ENCODE measurements at places on chromosomes 5 and 9.

- DNase-seq: no peak
These were observed 12.6 kb downstream of the PDE6A start for GRCh38 chr5:149931992-149932436.

DNA sequence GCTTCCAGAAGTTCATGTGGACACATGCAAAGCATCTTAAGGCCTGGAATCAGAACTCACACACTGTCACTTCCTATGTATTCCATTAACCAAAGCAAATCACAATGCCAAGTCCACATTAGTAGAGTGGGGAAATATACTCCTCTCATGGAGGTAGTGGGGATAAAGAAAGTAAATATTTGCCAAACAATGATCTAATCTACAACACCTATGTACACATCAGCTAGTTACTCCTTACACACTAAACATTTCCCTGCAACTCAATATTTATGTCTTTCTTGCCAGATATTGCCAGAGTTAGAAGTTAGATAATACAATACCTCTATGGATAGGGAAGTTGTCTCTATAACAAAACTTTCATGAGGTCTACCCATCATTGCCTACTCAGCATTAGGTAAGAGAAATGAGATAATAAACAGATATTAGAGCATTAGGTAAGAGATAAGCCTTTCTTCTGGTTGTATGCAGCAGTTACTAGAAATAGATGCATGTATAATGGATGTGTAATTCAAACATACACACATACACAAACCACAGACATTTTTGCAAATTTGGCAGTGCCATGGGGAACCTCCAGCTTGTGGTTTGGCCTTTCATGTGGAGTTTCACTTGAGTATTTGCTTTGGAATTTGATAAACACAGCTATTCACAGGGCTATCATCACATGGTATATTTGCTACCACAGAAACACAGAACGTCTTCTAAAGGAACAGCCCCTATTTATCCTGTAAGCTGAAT is 196.5 kb downstream of the TLE1 start:
- DNase-seq: no peak

DNA sequence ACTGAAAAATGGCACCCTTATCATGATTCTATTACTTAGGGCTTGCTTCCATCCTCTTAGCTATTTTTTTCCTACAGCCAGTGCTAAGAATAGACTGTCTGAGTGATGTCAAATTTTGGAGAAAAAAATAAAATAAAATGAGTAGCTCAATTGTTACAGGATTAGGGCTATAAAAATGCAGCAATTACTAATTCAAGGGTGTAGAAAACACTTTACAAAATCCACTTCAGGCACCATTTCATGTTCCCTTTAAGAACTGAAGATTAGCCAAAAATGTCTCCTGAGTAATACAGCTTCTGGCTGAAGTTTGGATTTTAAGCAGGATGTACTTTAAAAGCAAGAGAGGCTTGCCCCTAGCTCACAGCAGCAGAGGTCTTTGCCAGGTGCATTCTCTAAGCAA is 240.5 kb upstream of the IRX1 start:
- DNase-seq: no peak

GRCh38 chr5:66273121-66273520 is 129.0 kb downstream of the SREK1 start:
- no peak for DNase-seq

DNA sequence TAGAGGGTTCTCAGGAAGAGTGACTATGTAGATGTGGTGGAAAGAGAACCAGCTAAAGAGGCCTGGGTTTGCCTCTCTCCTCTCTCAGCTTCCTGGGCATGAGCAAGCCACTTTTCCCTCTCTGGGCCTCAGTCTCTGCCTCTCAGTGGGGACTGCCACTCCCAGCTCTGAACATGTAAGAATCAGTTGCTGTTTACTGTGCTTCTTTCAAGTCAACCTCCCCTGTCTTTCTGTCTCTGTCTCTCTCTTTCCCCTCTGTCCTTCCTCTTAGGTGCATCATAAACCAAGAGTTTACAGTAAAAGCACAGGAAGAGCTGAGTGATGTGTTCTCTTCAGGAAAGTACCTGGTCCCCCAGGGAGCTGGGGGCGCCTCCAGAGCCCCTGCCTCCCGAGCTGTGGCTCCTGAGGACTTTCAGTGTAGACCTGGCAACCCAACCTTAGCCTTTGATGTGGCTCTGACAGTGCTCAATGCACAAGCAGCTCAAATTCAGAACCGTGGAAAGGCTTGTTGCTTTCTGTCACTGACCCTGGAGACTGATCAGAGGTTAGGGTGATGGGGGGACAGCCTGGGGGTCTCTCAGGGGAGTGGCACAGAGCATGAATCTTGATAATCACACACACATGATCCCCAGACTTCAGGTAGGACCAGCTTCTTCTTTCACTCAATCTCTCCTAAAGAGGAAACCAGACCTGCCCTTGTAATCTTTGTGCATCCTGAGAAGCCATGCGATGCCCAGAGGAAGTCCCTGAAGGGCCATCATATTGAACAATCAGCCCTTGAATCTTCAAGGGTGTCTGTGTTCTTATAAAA is 59.4 kb upstream of the TNFSF8 start:
- no peak for DNase-seq

- DNase-seq: no peak
These were observed 112.3 kb downstream of the SLC28A3 start for GRCh38 chr9:84228130-84228720.

DNA sequence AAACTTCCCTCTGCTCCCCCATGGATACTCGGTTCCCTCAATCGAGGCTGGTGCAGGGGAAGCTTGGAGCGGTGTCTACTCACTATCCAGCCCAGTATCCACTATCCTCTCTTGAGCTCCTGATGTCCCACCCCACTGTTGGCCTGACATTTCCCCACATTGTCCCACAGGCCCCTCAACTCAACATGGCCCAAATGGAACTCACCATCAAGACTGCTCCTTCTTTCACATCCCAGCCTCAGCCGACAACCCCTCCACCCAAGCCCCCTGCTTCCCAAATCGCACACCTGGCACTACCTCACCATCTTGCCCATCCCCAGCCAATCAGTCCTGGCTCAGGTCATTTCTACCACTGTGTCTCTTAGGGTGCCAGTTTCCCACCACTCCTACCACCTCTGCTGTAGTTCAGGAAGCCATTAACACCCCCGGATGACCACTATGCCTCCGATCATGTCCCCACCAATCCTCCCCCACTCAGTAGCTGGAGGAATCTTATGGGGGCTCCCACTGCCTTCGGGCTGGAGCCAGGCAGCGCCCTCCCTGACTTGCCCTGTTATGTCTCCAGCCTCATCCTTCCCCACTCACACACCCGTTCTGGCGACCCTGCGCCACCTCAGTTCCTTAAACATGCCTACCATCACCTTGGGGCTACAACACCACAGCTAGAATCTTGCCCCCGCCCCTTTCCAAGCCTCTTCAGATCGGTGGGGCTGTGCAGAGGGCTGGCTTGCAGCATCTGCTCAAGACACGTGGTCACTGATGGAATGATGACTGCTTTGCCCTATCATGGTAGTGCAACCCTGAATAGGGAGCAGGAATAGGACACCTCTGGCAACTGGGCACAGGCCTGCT is 273.6 kb downstream of the FSTL4 start:
- no peak for DNase-seq

- DNase-seq: no peak
These were observed 762.3 kb downstream of the PRELID2 start for GRCh38 chr5:145072889-145073288.

GRCh38 chr5:42522783-42523182 is 99.5 kb downstream of the GHR start:
- no peak for DNase-seq

- DNase-seq: no peak
These were observed 323.4 kb downstream of the PSAT1 start for GRCh38 chr9:78620303-78620702.

- DNase-seq: no peak
These were observed 235.5 kb upstream of the ACTBL2 start for GRCh38 chr5:57718155-57718554.

DNA sequence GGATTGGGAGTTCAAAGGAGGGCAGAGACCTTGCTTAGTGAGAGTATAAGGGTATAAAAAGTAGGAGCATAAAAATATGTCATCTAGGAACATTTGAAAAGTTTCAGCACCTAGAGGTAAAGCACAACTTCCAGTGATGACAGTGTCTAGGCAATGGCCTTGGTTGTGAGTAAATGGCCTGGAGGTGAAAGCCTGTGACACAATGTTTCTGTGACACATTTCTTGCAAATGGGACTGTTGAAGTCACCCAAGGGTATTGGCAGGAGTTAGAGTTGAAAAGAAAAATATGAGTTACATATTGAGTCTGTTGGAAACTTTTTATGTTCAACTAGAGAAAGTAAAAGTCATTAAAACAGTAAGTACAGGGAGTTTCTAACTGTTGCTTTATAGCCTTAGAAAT is 14.8 kb downstream of the C5orf47 start:
- no peak for DNase-seq

GRCh38 chr9:89525446-89526374 is 27.8 kb upstream of the SEMA4D start:
- no peak for DNase-seq

- DNase-seq: peak; percentile 39
These were observed 2.7 kb downstream of the LARP1 start for GRCh38 chr5:154757814-154758406.

GRCh38 chr5:173304591-173304988 is 23.6 kb downstream of the STC2 start:
- no peak for DNase-seq

DNA sequence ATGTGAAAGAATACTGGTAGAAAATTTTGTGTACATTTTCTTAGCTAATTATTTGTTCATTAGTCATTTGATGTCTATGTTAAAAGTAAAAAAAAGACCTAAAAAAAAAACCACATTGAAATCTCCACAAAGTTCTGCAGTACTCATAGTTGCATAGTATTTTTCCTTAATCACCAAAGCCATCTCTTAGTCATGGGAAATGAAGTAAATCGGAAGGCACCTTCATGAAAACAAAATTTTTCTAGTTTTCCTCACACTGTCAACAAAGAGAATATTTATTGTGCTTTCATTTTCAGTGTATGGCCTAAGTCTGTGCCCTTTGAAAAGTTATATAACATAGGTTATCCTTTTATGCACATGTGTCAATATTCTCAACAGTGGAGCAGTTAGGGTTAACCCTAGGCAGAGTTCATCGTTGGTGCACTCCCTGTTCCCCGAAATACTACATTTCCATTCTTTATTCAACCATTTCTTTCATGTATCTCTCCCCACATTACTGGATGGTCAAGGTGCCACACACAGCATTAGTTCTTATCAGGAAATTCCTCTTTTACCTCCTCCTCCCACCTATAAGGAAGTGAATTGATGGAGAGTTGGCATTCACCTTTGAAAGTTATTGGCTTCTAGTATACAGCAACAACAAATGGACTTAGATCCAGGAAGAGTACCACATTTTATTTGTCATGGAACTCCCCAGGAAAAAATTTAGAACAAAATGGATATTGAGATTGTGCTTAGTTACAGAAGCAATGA is 93.1 kb downstream of the NUDT12 start:
- DNase-seq: no peak

- no peak for DNase-seq
These were observed 39.9 kb upstream of the SEMA6A start for GRCh38 chr5:116614603-116614920.

GRCh38 chr9:89553451-89554010 is 51.3 kb upstream of the GADD45G start:
- no peak for DNase-seq

DNA sequence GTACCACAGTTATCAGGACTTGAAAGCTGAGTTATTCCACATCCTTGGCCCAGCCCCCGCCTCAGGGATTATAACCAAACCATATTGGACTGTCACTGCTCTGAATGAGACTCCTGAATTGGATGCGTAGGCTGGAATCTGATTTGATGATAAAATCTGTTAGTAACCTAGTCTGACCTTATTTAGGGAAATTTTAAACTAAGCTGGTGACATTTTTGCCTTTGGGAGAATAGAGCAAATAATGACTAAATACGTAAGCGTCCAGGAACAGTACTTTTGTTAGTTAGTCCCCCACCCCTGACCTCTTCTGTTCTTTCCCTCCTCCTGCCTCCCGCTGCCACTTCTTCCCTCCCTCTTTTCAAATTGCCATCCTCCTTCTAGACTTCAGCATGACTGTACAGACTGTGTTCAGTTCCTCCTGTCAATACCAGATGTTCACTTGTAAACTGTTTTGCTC is 92.6 kb downstream of the TLE4 start:
- no peak for DNase-seq

GRCh38 chr5:156479849-156480248 is 152.9 kb downstream of the SGCD start:
- DNase-seq: no peak

DNA sequence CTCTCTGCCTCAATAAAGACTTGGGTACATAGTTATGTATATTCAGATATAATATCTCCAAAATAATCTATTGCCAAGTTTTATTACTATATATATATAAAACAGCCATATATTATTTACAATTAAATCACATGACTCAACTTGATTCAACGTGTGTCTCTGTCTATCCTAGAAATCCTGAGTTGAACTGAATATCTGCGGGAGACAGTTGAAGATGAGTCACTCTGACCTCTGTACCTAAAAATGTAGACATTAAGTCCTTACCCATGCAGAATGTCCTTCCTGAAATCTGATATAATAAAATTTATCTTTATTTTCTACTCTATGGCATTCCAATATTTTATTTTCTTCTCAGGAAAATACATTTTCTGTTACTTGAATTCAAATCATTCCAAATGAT is 218.2 kb upstream of the PRDM9 start:
- DNase-seq: no peak

GRCh38 chr5:154755361-154756008 is at the start of gene LARP1:
Gene LARP1, plus strand, starts transcription at chr5:154755377. Its CDS starts 381 bp downstream, at chr5:154755758.
- DNase-seq: no peak

DNA sequence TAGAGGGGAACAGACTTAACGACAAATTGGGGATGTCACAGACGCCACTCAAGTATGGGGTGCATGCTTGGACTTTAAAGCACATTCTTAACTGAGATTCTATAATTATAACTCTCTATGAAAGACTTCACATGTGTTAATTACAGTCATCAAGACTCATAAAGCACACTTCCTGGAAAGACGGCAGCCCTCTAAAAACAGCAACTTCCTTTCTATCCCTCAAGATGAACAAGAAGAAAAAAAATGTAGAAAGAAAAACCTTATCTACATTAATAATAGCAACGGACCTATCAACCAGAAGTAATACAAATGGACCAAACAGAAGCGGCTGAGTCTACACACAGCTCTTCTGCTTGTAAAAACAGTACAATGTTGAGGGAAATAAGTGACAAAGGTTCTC is 21.2 kb downstream of the GNAQ start:
- no peak for DNase-seq

- DNase-seq: peak; percentile 91
These were observed 61.4 kb downstream of the PCDH1 start for GRCh38 chr5:141816598-141817399.

GRCh38 chr9:133160742-133161546 is 2.8 kb downstream of the GBGT1 start:
- peak; percentile 70 for DNase-seq

DNA sequence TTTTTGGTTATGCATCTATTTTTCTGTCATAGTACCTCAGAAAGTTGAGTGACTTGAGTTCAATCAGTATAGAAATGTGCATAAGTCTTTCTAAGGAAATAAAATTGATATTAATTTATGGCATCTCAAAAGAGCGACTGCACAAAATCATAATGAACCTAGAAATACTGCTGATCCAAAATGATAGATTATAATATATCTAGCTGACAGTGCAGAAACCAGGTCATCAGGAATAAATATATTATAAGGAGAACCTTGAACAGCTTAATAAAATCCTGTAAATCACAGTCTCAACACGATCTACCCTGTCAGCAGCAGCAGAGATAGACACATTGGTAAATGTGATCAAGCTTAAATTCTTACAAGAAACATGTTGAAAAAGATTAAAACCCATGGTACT is 1106.6 kb upstream of the CDH18 start:
- no peak for DNase-seq

GRCh38 chr9:21789541-21790037 is 12.8 kb upstream of the MTAP start:
- peak; percentile 93 for DNase-seq

Measured in pons (tissue), 1 donor.